Sigmoid colon (tissue), 7 donors: ENCODE measurements at places on chromosomes 1 and 21.

- no peak for DNase-seq
These were observed 79.5 kb downstream of the BEND5 start for GRCh38 chr1:48697066-48697707.

- DNase-seq, result no peak
These were observed 27.5 kb downstream of the SERTAD4 start for GRCh38 chr1:210260096-210260495.

- DNase-seq, result no peak
These were observed 60.8 kb upstream of the F3 start for GRCh38 chr1:94602316-94602715.

GRCh38 chr1:16907870-16908758 is 12.3 kb downstream of the RNU1-2 start:
- no peak for DNase-seq

DNA sequence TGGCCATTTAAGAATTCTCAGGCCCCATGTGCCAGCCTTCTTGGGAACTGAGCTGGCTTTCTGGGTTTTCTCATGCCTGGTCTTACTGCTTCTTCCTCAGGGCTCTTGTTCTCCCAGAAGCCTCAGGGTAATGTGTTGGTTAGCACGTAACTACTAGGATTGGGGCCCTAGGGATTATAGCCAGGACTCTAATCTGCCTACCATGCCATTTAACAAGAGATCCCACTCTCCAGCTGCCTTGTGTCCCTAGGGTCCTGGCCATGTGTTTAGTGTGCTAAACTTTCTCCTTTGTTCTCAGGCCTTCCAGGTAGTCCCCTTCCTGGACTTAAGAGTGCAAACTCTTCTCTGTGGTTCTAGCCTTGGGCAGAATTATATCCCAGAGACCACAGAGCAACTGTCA is 2.2 kb upstream of the SH3BGRL3 start:
- DNase-seq, result no peak

DNA sequence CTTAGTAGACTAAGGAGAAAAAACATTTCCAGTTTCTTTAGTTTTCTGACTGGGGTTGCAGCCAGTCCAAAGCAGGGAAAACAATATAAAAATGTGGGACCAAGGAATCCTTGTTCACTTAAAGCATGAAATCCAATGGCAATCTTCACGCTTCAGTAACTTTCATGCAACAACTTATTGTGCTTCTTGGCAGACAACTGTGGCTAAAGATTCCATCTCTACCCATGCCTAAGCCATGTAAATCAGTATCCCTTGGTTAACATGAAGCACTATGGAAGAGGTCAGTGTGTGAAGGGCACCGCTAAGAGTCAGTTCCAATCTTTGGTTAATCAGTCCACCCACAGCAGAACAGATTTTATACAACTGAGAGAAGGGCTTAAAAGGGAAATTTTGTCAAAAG is 201.8 kb upstream of the GREM2 start:
- DNase-seq, result no peak

DNA sequence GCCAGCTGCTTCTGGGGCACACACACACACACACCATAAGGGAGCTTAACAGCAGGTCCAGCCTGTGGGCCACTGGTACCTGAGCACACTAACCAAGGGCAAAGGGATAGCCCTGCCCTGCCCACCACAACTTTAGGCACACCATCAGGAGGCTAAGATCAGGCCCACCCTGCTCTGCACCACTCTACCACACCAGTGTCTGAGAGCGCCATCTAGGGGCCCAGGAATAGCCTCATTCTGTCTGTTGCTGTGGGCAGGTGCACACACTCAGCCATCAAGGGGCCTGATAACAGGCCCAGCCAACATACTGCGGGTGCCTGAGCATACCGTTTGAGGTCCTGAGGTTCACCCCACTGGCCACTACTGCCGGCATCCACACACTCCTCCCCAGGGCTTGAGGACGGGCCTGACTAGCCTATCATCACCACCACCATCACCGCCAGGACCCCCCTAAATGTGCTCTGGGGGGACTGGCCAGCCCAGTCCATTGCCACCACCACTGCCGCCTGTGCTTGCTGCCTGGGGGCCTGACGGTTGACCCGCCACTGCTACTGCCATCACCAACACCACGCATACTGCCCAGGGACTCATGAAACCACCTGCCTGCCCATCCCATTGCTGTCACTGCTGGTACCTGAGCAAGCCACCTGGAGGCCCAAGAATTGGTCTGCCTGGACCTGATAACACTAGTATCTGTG is 31.3 kb downstream of the NSL1 start:
- no peak for DNase-seq

DNA sequence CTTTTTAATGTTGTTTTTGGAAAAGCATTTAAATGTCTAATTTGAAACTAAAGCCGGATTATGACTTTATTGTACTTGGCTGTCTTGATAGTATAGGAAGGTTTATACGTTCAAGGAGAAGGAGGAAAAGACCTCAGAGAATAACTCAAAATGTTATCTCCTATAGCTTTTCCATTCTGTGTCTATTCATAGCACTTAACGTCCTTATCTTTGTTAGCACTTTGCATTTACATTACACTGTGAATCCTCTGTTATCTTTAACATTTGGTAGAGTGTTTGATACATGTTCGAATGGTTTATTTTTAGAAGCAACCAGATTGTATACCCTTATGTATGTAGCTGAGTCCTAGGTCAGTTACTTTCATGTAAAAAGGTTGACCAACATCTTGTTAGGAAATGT is 50.8 kb upstream of the PODN start:
- no peak for DNase-seq

DNA sequence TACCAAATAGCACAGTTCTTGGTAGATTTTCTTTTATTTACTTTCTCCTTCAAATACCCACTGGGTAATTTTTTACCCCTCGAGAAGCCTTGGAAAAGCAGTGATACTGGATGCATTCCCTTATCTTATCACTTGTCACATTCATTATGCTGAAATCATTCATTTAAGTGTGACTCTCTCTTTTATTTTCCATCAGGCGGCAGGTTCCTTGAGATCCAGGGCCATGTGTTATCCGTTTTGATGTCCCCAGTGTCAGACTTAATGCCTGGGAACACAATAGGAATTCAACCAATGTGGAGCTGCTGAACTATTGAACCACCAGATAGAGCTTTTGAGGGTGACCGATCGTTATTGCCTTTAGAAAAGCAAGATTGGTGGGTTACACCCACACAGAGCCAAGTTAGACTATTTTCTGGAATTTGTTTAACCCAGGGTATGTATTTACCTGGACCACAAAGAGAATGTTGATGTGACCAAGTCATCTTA is 51.5 kb upstream of the ATP5PO start:
- DNase-seq, result no peak

- no peak for DNase-seq
These were observed 91.0 kb downstream of the PTPN14 start for GRCh38 chr1:214460304-214460916.

- DNase-seq, result no peak
These were observed 48.2 kb downstream of the SPSB1 start for GRCh38 chr1:9340864-9341263.

- DNase-seq, result no peak
These were observed 330.8 kb downstream of the DISC1 start for GRCh38 chr1:231957359-231957758.

DNA sequence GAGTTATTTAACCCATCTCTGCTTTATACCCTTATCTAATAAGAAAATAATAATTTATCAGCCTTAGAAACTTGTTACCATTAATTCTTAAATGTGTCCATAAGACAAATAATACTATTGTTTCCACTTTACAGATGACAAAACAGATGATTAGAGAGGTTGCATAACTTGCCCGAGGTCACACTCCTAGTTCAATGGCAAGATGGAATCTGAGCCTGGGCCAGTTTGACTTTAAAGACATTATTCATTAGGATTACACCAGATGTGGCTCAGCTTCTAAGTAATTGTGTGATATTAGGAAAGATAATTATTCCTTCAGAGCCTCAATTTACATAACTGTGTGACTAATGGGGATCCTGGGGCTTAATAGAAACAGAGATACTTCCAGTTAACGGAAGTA is 42.3 kb upstream of the KCNK2 start:
- no peak for DNase-seq

DNA sequence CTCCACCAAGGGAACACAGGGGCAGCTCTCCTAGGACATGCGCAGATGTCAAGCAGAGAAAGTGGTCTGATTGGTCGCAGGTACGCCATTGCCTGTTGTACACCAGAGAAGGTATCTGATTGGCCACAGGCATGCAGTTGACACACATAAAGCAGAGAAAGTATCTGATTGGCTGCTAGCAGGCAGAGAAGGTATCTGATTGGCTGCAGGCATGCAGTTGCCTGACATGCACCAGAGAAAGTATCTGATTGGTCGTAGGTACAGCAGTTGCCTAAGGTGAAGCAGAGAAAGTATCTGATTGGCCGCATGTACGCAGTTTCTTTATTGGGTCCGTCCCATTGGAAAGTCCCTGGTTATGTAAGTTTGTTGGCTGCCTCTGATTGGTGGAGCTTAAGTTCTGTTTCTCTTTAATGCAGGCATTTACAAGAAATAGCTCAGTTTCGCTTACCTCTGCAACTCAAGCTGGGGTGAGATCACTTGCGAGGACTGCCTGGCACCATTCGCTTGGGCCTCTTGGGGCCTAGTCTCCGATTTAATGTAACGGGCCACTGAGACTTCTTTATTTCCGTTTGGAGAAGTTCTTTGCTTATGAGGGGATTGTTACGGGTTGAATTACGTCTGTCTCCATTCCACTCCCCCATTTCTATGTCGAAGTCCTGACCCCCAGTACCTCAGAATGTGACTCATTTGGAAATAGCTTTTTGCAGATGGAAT is 74.2 kb downstream of the SIK1 start:
- no peak for DNase-seq

- DNase-seq, result no peak
These were observed 95.4 kb upstream of the USP24 start for GRCh38 chr1:55310505-55310971.

DNA sequence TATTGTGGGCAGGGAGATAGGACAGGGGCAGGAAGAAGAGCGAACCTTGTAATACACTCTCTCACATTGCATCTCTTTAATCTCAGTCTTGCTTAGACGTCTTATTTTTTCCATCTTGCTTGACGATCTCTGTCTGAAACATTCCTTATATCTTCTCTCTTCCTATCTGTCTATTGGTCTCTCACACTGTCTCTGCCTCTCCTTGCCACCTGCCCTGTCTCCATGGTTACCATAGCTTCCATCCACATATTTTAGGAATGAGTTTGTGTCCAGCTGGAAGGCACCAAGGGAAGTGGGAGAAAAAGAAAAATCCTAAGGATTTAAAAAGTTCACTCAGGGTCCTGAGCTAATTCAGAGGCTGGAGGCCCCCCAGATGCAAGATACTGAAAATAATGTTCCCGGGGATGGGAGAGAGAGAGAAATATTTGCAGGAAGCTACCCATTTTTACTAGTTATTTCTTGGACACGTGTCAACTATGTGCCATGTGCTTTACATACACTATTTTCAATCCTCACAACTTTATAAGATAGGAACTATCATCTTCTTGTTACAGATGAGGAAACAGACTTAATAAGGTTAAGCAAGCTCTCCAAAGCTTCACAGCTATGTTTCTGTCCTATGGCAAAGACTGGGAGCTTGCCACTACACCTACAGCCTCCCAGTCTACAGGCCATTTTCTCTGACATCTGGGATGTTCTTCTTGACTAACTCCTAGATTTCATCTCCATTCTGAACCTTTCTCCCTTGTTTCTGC is 933 bp downstream of the ANKRD34A start:
- DNase-seq, result no peak

GRCh38 chr1:211896958-211897357 is 66.4 kb upstream of the LPGAT1 start:
- no peak for DNase-seq

DNA sequence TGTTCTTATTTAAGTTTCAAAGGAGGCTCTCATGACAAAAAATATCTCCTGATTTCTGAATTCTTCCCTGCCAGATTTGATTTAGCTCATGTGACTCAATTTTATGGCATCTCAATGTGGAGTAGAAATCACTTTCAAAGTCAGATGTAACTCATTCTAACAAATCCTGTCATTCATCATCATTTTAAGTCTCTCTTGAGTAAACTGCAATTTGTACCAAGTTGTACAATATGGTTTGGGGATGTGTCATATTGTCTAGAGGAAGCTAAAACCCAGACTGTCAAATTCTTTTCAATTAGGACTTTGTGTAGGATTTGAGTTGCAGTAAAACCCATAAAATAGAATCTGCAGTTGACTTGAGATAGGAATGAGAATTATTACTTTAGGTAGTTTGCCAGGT is 2101.0 kb downstream of the NCAM2 start:
- DNase-seq, result no peak

DNA sequence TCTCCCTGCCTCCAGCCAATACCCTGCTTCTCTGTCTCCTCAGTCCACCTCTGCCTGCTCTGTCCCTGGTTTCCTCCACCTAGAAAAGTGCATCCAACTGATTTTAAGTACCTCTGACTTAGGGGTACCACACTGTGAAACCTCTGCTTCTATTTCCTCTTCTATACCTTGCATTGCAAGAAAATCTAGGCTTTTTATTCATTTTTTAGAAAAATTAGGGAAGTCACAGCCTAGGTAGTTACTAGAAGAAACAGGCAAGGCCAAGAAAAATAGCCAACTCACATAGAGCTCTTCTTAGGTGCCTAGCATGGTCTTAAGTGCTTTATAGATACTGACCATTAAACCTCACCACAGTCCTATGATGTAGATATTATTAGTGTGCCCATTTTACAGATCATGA is 39.1 kb downstream of the HIVEP3 start:
- DNase-seq, result no peak

GRCh38 chr1:239872626-239873025 is 219.1 kb upstream of the FMN2 start:
- DNase-seq, result no peak

DNA sequence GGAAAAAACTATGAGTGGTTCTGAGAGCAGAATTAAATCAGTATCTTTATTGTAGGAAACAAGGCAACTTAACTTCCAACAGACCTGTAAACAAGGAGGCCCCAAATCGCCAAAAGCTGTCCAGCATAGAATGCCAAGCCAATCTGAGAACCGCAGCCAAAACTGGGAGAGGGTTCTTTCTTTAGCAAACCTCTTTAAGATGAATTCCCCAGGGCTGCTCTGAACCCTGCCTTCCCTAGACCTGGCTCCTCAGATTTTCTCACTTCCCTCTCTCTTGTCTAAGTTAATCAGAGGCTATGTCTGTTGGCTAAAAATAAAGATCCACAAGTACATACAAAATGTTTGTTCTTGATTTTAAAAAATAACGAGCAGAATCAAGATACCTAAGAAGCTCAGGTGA is 141.4 kb downstream of the SMYD3 start:
- DNase-seq, result no peak

- DNase-seq, result no peak
These were observed 6.0 kb downstream of the EPHA8 start for GRCh38 chr1:22569269-22569668.

- DNase-seq, result no peak
These were observed 190.2 kb upstream of the LYPLAL1 start for GRCh38 chr1:218983433-218983832.

GRCh38 chr21:46098303-46099141 is 610 bp downstream of the COL6A2 start:
- DNase-seq, result peak; percentile 78

GRCh38 chr1:93878501-93878888 is 511 bp downstream of the DNTTIP2 start:
- DNase-seq, result peak; percentile 66

GRCh38 chr1:222233444-222234158 is 314.3 kb downstream of the HHIPL2 start:
- no peak for DNase-seq

- no peak for DNase-seq
These were observed 375.5 kb downstream of the PCP4 start for GRCh38 chr21:40242586-40243265.
